ENCODE measurements at places on chromosomes 11 and 22.

GRCh38 chr22:24086310-24086709, 75.2 kb downstream of the CABIN1 start:
- DNase-seq: no peak

DNA sequence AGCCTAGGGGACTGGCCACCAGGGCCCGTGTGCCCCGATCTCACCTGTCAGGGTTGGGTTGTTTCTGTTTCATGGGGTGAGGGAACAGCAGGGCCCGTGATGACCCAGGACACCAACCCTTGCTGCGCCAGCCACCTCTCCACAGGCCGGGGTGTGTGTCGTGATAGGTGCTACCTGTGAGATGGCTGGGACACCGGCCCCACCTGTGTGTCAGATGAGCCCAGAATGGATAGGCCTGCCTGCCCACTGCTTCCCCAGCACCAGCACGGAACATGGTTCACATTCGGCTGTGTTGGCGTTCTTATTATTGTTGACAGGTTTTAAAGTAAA, 7.1 kb downstream of the CLDN5 start:
- DNase-seq: no peak

- no peak for DNase-seq
Observed at GRCh38 chr11:35982061-35982460, 38.2 kb downstream of the LDLRAD3 start.

- DNase-seq: no peak
Observed at GRCh38 chr22:43532301-43533155, 120.7 kb downstream of the MPPED1 start.

- no peak for DNase-seq
Observed at GRCh38 chr11:111153194-111153593, 92.3 kb upstream of the POU2AF2 start.

GRCh38 chr11:88410656-88411055, 73.1 kb upstream of the CTSC start:
- no peak for DNase-seq

DNA sequence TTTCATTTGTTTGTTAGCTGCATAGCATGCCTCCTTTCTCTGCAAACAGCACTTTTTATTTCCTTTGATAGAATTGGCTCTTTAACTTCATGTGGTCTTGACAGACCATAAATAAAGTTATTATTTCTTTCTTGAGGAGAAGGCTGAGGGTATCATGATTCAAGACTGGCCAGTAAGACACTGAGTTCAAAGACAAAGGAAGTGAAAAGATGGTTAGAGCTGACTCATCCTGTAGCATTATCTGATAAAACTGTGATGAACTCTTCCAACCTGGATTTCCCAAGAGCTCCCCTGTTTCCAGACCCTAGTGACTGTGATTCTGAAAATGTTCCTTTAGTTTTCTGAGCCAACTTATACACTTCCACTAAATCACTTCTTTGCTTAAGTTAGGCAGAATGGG, 179.3 kb upstream of the FAT3 start:
- no peak for DNase-seq

DNA sequence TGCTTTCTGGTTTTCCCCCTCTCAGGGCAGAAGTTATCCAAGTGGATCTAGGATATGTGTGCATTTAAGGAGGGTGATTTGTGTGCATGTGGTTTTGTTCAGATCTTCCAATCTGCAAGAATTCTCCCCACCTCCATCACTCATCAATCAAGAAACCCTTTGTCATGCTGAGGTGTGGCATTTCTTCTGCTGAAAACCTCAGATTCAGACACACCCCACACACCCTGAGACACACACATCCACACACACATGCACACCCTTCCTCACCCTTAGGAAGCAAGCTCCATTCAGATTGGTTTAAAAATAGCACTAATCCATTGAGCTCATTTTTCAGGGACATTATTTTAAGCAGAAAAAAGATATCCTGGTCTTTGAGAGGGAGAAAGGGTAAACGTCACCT, 106.1 kb upstream of the HSD17B12 start:
- DNase-seq: no peak

DNA sequence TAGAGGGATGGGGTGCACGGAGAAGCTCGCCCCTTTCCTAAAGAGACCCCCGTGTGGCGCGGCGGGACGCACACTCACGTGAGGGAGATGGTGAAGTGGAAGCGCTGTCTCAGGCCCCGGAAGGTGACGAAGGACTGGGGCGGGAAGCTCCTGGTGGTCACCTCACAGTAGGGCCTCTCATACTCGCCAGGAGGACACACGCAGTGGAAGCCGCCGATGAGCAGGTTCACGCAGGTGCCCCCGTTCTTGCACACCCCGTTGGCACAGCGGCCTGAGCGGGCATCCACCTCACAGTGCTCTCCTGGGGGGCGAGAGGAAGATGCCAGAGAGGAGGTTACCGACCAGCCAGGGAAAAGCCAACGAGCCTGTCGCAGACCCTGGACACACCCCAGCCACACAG, 98.3 kb downstream of the CELSR1 start:
- DNase-seq: no peak

DNA sequence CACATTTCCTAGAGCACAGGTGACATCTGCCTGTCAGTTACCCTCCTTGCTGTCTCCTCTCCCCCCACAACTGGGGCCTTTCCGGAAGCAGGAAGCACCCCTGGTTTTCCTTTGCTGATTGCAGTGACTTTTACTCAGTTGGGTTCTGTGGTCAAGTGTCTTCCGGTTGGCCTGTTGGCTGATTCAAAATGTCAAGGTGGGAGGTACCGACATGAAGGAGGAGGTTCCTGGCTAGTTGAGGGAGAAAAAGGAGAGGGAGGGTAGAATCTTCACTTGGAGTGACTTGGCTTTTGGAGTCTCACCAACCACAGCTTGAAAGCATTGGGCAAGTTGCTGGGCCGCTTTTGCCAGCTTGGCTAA, 9.3 kb upstream of the ADAMTS15 start:
- DNase-seq: no peak

DNA sequence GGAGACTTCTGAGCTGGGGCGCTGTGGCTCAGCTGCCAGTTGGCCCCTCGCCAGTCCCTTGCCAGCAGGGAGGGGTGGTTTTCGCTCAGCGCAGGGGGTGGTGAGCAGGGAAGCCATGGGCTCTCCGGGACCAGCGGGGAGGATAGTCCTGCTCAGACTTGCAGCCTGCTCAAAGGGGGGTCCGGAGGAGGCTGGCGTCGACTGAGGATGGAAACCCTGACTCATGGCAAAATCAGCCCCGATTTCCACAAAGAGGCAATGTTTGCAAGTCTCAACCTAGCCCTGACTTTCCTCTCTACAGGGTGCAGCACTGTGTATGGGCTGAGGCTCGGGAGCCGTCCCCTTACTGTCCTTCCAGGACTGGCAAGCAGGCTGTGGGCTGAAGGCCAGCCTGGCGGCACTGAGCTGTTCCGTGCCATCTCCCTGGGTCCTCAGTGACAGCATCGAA, 35.1 kb downstream of the FBLN1 start:
- no peak for DNase-seq

- no peak for DNase-seq
Observed at GRCh38 chr11:91104237-91104636, 881.4 kb upstream of the CHORDC1 start.

DNA sequence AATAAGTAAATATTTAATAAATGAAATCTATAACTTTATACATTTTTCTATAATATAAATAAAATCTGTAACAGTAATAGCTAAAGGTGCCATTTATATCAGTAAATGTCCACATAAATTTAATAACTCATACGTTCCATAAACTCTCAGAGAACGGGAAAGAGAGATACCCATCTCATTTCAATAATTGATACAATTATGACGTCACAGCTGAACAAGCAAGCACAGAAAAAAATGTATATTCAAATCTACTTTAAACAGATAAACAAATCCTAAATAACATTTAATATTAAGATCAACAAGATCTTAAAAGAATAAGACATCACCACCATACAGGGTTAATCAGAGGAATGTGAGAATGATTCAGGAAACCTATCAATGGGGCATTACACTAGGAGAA, 1136.5 kb downstream of the TBC1D22A start:
- no peak for DNase-seq

DNA sequence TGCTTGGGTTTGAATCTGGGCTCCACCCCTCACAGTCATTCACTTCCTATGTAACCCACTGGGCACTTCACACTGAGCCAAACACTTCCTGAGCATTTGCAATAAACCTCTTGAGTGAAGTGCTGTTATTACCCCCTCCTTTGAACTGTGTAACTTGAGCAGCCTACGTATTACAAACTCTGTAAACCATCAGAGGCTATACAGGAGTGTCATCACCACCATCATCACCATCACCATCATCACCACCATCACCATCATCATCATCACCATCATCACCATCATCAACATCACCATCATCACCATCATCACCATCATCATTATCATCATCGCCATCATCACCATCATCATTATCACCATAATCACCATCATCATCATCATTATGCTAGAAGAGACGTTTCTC, 18.4 kb downstream of the RTL6 start:
- no peak for DNase-seq

GRCh38 chr11:88508418-88508758, 170.9 kb upstream of the CTSC start:
- DNase-seq: no peak

DNA sequence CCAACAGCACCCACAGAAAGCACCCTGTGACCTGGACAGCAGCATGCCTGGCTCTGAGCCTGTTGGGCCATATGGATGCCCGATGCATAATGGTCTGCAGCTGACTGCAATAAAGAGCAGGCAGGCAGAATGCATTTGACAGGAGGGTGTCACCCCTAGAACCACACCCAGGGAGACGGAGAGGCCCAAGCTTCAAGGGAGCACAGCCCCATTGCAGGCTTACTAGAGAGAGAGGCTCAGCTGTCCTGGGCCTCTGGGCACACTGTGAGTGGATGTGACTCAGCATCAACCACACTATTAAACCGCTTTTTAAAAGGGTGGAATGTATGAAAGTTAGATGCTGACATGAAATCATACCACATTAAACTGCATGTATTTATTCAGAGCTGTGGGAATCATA, 365.3 kb downstream of the CTTN start:
- DNase-seq: no peak

DNA sequence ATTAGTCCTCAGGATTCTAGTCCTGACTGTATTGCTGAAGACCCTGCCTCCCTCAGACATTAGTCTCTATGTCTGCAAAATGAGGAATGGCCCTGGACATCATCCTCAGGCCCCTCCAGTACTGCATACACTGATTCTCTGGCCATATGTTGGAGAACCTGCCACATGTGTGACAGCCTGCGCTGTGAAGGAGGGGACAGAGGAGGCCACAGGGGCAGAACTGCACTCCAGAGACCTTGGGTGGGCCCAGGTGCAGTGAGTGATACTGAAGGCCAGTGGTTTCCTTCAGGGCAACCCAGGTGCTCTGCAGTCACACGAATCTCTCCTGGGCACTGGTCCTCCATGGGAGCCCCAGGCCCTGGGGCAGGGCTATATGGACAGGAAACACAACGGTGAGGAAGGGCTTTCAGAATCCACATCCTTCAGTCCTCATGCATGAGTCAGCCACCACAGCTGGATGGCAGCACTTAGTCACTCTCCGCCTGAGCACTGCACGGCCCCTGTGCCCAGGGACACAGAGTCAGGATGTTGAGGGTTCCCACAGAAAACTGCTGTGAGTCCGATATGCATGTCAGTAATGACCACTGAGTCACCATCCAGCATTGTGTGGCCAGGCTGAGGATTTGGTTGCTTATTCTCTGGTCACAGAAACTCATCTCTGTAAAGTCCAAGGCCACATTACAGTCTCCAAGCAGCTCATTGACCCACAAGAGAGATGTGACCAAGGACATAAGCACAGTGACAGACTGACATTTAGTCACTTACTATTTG, 39.7 kb downstream of the ME3 start:
- DNase-seq: no peak

- no peak for DNase-seq
Observed at GRCh38 chr11:30665067-30665466, 78.9 kb upstream of the MPPED2 start.

- peak; percentile 82 for DNase-seq
Observed at GRCh38 chr11:67373648-67374570, 511 bp upstream of the CLCF1 start.

- no peak for DNase-seq
Observed at GRCh38 chr11:122807731-122808477, 30.4 kb upstream of the CRTAM start.

GRCh38 chr11:60821827-60822599, 19.9 kb upstream of the CCDC86 start:
- no peak for DNase-seq

GRCh38 chr11:1760351-1761109, 3.2 kb downstream of the CTSD start:
- peak; percentile 25 for DNase-seq

DNA sequence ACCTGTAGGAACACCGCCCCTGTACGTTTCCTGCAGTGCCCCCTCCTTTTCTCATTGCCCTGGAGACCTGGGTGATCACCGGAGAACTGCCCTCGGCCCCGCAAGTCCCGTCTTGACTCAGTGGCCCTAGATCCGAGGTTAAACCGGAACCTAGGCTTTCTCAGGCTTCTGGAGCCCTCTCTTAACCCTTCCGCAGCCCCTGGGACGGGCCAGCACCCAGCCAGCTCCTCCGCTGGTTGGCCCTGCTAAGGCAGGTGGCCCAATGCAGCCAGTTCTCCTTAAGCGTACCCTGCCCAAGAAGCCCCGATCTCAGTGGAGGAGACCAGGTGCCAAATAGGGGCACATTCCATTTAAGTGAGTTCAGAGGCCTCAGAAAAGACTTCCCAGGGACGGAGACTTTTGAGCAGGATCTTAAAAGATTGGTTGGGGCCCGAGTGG, 776 bp downstream of the NLRX1 start:
- DNase-seq: peak; percentile 61

DNA sequence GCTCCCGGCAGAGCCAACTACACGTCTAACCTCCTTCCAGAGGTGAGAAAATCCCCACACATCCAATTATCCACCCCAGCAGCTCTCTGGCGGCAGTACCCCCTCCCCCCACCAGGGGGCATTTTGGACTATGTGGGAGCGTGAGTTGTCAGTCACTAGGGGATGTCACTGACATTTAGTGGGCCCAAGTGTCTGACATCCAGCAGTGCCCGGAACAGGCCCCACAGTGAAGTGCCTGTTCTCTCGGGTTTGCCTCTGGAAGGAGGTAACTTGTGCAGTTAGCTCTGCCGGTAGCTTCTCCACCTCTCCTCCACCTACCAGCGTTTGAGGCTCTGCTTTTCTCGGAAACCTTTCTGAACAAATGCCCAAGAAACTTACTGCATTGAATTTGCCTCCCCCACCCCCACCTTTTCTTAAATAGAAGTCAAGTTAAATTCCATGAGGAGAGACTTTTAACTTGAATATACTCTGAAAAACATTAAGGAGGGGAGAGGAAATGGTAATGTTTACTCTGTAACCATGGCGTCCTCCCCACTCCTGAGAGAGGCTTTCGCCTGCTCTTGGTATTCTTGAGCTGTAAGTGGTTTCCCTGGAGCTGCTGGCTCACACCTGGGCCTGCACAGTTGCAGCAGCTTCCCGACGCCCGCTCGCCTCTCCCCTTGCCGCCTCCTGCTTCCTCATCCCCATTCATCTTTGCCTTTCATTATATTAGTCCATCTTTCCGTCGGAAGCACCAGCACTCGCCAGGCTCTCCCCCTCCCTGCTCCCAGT, 112.8 kb downstream of the WNT7B start:
- DNase-seq: peak; percentile 52

- DNase-seq: no peak
Observed at GRCh38 chr11:122333467-122333866, 217.5 kb upstream of the BLID start.

All from GM12892 (cell line).